Heart right ventricle (tissue), 16 donors: ENCODE measurements at places on chromosomes 6 and 20. TPM values are rescaled to one million over a fixed set of nuclear protein-coding genes. Genes with fewer than 3 reads are reported as not detected.

The RAB32 gene
- 10.5 TPM for polyA plus RNA-seq

GRCh38 chr6:130964808-130965604 is 98.0 kb downstream of the EPB41L2 start:
- no peak for DNase-seq

- DNase-seq: no peak
Measured at GRCh38 chr6:149852180-149852579, 12.0 kb downstream of the LRP11 start.

GRCh38 chr20:63794614-63795013 is 36.5 kb downstream of the ZBTB46 start:
- no peak for DNase-seq

GRCh38 chr6:75279418-75279817 is 5.2 kb downstream of the TMEM30A start:
- DNase-seq: no peak

- peak; percentile 11 for DNase-seq
Measured at GRCh38 chr6:35722121-35722761, 14.6 kb upstream of the ARMC12 start.

DNA sequence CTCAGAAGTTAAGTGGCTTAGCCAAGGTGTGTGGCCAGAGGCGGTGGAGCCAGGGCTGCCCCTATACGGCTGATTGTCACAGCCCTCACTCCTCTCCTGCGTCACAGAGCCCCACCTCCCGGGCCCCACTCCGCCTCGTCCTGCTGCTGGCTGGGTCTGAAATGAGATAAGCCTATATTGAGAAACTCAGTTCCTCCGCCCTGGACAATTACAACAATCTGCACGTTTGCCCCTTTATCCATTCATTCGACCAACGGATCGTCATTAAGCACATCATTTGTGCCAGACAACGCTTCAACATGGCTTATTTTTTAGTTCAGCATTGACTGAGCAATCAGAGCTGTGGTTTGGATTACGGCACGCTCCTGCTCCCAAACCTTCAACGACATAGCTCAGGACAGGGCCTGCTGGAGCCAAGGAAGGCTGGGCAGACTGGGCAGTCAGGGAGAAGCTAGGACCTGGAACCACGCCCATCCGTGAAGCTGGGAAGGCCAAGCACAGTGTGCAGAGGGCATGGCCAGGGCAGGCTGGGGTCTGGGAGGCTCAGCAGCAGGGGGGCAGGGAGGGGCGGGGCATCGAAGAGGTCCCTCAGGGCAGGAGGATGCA is 16.6 kb upstream of the EZR start:
- DNase-seq: peak; percentile 75

The TOX2 gene
- polyA plus RNA-seq: 1.5 TPM

DNA sequence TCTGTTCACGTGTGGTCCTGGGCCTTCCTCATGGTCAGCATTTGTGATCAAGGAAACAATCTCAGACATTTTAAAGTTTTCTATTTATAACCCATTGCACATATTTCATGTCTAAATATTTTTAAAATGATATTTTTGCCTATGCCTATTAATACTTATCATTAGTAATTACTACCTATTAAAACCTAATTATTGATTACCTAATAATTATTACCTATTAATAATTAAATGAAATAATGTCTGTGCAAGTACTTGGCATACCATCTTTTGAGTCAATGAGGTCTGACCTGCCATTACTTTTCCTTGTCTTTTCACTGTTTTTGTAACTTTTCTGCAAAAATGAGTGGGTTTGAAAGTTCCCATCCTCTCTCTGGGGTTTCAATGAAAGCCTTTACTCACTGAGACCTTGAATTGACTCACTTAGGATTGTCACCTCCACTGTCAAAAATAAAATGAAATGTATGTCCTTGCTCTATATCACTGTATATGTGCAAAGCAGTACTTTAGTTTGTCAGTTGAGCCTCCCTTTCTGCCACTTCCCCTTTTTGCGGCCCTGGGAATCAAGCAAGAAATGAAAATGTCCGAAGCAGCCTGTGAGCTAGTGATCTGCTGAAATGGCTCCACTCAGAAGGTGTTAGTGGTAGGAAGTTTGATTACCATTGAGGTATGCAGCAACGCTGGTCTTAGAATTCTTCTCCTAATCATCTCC is 87.8 kb downstream of the L3MBTL3 start:
- DNase-seq: no peak

- DNase-seq: no peak
Measured at GRCh38 chr6:136439514-136440190, 110.6 kb downstream of the MAP7 start.

DNA sequence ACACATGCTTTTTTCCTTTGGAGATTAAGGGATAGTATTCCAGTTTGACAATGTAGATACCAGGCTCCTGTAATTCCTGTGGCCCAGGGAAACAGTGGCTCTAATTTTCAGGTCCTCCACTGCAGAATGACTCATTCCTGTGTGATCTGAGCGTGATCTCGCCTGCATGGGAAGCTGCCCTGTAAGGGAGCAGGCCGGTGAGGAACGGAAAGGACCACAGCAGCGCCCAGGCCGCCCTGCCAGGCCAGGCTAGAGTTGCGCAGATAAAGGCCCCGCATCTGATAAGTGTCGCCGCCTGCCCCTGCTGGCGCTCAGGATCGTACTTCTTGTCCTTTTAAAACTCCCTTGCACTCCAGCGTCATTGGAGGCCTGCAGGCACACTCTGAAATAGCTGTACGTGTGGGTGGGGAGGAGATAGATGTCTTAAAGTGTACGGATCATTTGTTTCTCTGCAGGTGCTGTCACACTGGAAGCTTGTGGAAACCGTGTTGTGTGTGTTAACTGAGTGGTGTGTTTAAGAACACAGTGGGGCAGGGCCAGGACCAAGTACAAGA is 60.7 kb downstream of the SYNJ2 start:
- DNase-seq: peak; percentile 67

DNA sequence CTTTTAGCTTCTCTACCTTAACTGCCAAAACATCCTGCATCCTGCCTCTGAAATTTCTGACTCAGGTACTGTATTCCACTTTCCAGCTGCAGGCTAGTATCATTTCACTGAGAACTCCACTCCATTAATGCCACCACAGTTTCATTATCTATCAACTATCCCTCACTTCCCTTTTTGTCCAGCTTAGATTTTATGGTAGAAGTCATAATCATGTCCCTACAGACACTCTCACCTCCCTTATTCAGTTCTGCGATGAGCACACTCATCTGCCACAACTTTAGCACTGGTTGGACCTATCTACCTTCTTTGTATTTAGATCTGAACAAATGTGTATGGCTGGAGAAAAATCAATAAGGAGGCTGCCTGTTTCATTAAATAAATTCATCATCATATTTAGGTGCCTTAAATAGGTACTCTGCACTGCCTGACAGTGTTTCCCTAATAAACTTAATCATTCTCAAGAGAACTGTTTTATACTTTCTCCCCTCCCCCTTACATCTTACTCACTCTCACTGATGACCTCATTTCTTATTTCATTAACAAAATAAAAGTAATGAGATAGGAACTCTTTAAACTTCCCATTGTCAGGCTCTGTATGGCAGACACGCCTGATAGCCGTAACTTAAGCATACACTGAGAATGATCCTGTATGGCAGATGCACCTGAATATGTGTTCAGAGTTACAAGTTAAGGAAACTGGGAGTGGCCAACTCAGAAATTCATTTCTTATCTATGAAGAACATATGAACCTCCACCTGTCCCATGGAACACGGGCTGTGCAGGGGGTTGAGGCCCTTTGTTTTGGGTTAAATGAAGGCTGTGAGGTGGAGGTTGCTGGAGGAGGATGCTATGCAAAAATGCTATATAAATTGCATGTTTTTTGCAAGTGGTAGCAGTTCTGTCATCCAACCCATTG is 95.3 kb upstream of the MAN1A1 start:
- DNase-seq: no peak

DNA sequence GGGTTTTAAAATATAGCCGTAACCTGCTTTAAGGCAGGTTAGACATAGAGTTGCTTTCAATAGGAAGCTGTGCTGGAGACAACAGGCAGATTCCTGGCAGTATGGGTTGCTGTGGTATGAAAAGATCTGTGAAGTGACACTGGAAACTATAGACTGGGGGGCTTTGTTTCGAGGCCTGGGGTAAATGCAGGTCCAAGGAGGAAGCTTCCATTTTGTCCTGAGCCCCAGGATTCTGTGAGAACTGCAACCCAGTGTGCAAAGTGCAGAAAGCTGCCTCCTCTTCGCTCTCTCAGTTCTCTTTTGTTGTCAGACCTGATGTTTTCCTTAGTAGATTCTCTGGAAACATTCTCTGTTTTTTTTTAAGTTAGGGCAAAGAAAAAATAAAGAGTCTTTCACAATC is 86.9 kb downstream of the LYRM4 start:
- no peak for DNase-seq

DNA sequence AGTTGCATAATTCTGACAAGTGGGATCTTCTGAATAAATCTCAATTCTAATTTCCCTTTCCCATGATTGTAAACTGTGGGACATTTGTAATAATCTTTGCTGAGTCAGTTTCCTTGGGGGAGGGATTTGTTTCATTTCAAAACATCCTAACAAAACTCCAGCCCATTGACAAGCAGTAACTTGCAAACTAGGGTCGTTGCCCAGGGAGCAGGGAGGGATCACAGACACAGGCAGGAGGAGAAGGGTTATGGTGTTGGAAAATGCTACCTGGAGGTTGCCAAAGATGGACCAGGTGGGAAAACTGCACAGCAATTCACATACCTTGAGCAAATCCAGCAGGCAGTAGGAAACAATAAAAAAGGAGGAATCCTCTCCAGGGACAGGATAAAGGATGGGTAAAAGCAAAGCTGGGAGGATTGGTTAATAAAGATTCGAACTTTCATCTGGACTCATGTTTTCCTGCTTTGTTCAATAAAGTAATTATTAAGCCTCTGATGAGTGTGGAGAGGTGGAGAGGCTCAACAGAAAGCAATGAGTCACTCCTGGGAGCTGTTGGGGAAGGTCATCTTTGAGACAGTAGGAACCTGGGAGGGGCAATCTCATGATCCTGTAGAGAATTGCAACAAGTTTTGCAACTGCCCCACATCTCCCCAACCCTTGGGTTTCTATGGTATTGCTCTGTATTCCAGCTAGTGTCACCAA is 87.3 kb upstream of the AKIRIN2 start:
- DNase-seq: no peak

The MAN1A1 gene
- polyA plus RNA-seq: 6.6 TPM

DNA sequence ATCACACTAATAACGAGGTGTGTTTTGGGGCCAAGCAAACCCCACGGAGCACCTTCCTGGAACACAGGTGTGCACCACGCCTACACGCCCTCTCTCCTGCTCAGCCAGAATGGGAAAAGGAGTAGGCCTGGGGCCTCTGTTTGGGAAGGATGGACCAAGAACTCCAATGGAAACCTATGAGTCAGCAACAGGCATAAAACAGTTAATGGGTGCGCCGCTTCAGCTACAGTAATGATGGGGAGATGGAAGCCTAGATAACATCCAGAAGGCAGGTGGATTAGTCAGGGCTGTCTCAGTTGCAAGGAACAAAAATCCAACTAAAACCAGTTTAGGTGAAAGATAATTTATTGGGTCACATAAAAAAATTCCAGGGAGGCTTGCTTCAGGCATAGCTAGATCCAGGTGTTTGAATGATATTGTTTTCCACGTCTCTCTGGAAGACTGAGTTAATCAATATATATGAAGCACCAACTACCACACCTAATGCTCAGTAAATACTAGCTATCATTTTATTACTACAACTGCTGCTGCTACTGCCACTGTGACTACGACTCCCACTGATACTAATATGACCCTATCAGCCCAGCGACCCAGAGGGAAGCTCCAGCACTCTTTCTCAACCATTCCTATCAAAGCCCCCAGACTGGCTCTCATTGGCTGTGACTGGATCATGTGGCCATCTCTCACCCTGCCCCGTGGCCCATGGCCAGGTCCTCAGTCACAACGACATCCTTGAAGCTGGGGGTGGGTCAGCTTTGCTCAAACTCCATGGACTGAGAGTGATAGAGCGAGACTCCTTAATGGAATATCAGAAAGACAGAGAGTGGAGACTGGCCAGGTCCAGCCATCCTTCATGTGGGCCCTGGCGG is 155.2 kb upstream of the PTPN1 start:
- DNase-seq: no peak

DNA sequence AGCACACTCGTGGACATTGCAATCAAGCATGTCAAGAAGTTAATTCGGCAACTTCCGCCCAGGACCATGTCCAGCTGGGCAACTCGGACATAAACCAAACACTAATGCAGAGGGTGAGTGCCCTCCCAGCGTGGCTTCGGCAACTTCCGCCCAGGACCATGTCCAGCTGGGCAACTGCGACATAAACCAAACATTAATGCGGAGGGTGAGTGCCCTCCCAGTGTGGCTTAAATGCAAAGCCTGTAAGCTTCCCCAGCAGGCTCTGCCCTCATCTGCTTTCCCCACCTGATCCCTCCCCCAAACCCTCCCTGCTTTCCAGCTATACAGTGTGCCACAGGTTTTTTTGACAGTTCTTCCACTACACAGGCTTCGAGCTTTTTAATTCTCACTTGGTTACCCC is 143.4 kb downstream of the PXDC1 start:
- DNase-seq: no peak

DNA sequence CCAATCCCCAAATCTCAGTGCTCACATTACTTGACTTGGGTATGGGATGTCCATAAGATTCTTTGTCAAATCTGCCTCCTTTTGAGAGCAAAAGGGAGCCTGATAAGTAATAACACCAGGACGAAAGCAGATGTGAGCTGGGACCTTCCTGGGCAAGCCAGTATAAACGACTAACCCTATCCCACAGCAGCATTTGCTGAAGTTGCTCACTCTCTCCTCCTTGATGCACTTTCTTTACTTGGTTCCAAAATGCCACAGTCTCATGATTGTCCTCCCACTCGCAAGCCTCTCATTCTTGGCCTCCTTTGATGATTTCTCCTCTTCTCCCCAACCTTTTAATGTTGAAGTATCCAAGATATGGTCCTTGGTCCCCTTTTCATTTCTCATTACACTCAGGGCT is 44.7 kb upstream of the TAGAP start:
- DNase-seq: no peak

The MRPS10 gene
- polyA plus RNA-seq: 22.6 TPM

DNA sequence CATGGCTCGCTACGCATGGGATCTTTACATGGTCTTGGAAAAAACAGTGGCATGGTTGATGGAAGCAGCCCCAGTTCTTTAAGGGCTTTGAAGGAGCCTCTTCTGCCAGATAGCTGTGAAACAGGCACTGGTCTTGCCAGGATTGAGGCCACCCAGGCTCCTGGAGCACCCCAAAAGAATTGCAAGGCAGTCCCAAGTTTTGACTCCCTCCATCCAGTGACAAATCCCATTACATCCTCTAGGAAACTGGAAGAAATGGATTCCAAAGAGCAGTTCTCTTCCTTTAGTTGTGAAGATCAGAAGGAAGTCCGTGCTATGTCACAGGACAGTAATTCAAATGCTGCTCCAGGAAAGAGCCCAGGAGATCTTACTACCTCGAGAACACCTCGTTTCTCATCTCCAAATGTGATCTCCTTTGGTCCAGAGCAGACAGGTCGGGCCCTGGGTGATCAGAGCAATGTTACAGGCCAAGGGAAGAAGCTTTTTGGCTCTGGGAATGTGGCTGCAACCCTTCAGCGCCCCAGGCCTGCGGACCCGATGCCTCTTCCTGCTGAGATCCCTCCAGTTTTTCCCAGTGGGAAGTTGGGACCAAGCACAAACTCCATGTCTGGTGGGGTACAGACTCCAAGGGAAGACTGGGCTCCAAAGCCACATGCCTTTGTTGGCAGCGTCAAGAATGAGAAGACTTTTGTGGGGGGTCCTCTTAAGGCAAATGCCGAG is 78.2 kb downstream of the ASXL1 start:
- no peak for DNase-seq

GRCh38 chr6:33692760-33693158 is 18.7 kb downstream of the UQCC2 start:
- peak; percentile 38 for DNase-seq
